CD8-positive, alpha-beta T cell (primary cell): ENCODE measurements at places on chromosomes 7 and 10. TPM values are rescaled to one million over a fixed set of nuclear protein-coding genes. Genes with fewer than 3 reads are reported as not detected.

Gene AKR1C4
- not detected for total RNA-seq

Gene TAS2R39
- total RNA-seq, result not detected

Gene OLAH
- total RNA-seq, result not detected

Gene GBX1
- not detected for total RNA-seq

Gene PDE6C
- not detected for total RNA-seq

Gene KEL
- total RNA-seq, result 0.46 TPM

Gene CPA5
- not detected for total RNA-seq

Gene THSD7A
- not detected for total RNA-seq

Gene PNLIPRP1
- total RNA-seq, result not detected

Gene UPK3B
- total RNA-seq, result 2.4 TPM

Gene MMS19
- total RNA-seq, result 48.4 TPM

Gene CCDC136
- 4.8 TPM for total RNA-seq

Gene COL1A2
- total RNA-seq, result not detected
